ENCODE measurements at places on chromosomes 6 and 20.

DNA sequence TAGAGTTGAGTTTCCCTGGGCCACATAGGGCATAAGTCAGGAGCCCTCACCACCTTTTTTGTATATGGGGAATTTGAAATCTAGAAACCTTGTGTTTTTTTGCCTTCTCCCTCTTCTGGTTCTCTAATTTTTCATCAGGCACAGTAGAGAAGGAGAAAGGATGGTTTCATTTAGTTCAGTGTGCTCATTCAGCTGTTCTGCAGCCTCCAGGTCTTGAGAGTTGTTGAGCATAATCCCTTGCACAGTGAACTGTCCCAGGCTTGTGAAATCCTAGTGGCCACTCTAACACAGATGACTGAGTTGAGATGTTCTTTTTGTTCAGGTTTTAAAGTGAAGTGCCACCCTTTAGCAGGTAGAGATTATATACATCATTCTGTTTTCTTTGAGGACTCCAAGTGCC lies 183.5 kb downstream of the CDKAL1 start:
- no peak for DNase-seq

DNA sequence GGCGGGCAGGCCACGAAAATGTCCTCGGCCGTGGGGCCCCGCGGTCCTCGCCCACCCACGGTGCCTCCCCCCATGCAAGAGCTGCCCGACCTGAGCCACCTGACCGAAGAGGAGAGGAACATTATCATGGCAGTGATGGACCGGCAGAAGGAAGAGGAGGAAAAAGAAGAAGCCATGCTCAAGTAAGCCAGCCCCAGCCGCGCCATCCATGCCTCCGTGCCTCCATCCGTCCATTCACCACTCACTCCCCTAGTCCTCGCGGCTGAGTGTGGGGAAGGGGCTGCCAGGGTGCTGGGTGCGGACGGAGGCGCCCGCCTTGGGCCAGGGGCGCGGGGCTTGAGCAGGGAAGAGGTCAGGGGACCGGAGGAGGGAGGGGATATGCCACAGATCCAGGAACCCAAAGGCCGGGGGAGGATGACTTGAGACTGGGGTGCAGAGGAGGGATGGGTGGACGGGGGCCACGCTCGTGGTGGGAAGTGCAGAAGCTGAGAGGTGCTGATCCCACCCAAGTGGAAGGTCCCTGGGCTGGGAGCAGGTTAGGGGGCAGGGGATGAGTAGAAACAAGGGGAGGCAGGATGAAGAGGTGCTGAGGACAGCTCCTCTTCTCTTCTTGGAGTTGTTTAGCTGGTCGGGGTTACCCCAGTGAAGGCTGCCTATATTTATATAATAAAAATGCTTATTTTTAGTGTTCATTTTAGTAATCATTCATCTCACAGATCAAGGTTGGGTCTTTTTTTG lies 825 bp downstream of the RIMS1 start:
- no peak for DNase-seq

GRCh38 chr6:144362042-144363018 lies 77.2 kb downstream of the UTRN start:
- no peak for DNase-seq

- no peak for DNase-seq
Measured at GRCh38 chr6:153898360-153899059, 140.5 kb upstream of the OPRM1 start.

DNA sequence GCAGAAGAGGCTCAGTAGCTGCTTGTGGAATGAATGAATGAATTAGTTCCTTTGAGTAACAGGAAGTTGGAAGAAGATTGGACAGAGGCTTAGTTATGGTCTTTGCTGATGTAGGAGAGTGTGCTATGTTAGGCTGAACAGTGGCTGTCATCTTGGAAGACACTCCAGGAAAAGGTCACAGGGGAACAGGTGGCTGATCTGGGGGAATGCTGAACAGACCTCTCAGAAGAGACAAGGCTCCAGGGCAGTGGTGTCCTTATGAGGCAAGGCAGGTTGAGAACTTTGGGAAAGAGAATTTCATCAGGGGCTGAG lies 62.3 kb downstream of the UTRN start:
- DNase-seq = no peak

DNA sequence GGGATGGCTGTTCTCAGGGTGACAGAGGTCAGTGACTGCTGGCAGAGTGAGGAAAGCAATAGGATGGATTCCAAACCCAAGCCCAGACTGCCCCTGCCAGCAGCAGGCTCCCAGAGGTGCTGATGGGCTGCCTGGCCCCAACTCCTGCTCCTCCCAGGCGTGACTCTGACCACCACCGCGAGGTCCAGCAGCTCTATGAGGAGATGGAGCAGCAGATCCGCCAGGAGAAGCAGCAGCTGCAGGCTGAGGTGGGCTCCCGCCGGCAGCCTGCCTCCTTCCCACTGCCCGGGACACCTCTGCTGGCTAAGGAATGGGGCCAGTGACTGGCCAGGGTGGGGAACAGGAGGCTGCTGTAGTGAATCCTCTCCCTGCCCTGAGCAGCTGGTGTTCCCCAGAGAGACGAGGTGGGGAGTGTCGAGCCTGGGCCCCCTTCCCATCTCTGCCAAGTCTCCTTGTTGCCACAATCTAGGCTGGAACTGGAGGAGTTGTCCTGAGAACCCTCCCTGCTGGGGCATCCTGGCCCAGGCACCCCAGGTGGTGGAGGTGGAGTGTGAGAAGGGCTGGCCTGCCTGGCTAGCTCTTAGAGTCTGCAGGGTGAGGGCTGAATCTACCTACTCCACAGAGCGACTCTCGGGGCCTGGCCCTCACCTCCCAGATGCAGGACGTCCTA lies 20.4 kb downstream of the RAB44 start:
- no peak for DNase-seq

DNA sequence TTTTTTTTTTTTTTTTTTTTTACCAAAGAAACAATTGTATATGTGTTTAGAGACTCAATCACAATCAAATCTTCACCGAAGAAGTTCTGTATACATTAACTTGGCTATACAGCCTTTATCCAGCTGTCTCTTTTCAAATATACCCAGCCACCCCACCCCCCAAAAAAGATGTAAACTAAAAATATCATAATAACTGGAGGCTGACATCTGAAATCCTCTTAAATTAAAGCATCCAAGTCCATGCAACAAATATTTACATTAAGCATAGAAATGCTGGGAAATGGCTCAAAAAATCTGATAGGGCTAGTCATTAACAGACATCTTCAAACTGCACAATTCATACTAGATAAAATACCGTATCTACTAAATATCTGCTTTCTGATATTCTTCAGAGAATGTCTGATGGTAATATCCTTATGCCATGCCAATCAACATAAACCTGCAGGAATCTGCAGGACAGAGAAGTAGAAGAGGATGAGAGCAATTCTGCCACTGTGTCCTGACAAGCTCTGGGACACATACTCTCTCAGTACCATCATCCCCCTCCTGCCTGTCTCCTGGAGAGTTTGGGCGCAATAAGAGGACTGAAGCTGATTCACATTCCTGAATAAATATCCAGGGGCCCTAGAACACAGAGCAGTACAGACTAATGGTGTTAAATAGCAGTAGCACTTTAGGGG lies 152.4 kb downstream of the KIF6 start:
- no peak for DNase-seq

DNA sequence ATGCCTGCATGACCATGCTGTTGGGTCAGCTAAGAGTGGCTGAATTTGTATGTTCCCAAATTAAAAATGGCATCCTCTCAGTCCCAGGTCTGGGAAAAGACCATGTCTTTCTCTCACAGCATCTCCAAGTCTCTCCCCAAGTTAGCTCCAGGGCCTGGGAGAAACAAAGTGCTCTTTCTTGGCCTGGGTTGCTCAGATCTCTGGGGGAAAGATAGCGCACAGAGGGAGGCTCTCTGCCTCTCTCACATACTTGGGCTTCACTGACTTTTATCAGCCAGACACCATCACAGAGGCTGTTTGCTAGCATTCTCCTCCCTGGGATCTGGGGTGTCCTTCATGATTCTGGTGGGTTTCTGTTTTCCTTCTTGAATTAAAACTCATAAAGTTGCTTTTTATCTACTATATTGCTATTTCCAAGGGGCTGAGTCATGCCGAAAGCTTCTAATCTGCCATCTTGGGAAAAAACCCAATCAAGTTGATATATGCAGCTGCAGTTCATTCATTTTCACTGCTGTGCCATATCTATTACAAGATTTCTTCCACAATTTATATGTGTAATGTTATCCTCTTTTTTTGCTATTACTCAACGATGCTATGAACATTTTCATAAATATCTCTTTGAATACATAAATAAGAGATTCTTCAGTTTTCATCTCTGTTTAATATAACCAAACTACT lies 190.2 kb downstream of the MOXD1 start:
- DNase-seq = no peak
